ENCODE measurements at places on chromosomes 6 and 20.
A peak's percentile ranks its signal among the peaks of the same experiment; 100 is the strongest.

GRCh38 chr6:14207448-14207847 is 89.9 kb downstream of the CD83 start:
- DNase-seq: no peak

GRCh38 chr6:105873799-105874198 is 212.3 kb upstream of the PRDM1 start:
- DNase-seq: no peak

DNA sequence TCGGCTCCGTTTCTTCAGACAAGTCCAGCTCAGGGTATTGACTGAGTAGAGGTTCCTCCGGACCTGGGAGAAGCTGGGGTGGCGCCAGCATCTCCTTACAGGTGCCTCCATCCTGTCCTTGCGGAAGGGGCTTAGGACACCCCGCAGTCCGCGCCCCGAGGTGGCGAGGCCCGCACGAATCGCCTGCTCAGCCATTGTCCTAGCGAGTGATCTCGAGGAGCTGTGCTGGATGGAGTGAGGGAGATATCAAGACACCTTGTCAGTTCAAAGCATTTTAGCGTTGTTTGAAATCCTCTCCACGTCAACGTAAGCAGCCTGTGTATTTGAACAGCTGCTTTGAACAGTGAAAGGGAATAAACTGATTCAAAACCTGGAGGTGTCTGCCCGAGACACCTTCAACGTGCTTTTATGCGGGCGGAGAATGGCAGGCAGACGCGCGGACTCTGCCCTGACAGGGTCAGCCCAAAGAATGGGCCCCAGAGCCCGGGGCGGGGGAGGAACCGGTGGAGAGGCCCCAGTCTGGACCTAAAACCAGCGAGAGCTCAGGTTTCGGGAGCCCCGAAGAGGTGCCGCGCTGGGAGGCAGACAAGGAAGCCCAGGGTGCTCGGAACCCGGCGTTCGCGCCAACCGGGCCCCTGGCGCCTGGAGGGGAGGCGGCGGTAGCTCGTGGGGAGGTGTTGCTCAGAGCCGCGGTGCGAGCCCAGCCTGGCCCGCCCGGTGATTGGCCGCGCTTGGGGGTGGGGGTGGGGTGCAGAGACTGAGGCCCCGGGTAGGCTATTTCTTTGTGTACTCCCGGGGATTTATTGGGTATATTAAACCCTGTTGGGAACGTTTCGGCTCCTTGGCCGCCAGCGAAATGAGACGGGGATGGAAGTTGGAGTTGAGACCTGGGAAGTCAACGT is 3.1 kb upstream of the POU3F2 start:
- DNase-seq: no peak

DNA sequence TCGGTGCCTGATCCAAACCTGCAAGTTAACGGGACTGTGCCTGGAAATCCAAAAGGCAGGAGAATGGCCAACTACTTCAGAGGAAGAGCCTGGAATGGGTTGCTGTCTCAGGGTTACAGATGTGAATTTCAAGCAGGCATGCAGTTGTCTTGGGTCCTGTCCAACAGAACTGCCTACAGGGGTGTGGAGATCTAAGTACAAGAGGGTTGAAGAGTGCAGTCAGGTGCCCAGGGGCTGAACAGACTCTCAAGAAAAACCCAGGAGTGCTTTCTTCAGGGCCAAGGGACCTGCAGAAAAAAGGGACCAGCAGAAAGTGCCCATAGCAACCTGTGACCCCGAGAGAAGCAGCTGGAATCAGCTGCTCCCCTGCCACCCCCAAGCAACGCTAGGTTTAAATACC is 71.0 kb downstream of the PREP start:
- DNase-seq: no peak

DNA sequence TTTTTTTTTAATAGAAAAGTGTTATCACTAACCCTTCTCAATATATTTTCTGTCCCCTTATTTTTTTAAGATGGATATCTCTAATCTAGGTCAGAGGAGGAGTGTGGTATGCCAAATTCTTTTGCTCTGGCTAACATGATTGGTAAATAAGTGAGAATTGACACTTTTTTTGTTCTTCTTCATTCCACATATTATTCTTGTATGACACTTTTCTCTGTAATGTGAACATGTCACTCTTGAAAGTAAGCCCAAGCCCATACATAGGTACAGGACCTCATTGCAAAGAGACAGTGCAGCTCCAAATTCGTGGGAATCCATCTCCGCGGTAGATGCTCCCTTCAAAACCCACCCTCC is 142.5 kb upstream of the TCF21 start:
- DNase-seq: no peak

GRCh38 chr20:44089987-44090674 is 96.9 kb downstream of the JPH2 start:
- DNase-seq: no peak

DNA sequence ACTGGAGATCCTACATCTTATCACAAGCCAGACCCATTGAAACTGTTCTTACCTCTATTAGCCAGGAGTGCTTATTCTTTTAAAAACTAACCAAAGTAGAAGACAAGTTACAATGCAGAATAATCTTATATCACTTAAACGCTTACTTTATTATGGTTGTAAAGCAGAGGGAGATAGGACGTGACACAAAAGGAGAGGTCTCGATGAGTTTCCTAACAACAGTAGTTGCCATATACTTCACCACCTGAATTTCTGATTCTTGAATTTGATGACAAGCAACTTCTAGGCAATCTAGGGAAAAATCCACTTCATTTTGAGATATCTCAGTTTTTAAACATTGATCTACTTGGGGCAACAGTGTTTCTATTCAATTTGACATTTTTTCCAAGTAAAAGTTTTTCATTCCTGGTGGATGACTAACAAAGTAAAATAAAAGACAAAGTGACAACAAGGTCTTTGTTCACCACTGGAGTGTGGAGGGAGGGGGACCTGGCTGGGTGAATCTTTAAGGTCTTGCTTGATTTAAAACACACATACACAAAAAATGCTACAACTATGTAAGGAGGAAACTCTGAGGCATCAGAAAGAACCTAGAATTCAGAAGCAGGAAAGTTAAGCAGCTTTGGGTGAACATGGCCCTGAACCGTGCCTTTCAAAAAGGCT is 110.9 kb downstream of the SMLR1 start:
- no peak for DNase-seq

GRCh38 chr20:43404878-43405277 is 52.8 kb upstream of the SRSF6 start:
- peak; percentile 16 for DNase-seq

GRCh38 chr6:70379473-70380013 is 33.8 kb upstream of the FAM135A start:
- DNase-seq: no peak

DNA sequence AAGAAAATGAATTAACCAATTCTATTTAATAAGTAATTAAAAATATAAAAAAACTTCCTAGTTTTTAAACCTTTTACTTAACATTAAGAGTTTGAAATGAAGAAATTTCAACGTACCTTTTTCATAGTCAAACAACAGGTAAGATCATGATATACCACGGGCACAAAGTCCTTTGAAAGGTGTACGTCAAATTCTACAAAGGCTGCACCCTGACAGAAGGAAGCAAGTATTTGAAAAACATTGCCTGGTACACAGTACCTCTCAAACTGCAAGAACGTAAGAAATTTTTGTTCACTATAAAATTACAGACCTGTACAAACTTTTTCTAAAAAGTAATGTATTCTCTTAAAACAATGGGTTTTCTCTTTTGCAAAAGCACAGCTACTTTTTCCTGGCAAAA is 180.2 kb upstream of the SHLD1 start:
- no peak for DNase-seq

- DNase-seq: no peak
Measured at GRCh38 chr6:2633736-2634135, 117.0 kb downstream of the MYLK4 start.

DNA sequence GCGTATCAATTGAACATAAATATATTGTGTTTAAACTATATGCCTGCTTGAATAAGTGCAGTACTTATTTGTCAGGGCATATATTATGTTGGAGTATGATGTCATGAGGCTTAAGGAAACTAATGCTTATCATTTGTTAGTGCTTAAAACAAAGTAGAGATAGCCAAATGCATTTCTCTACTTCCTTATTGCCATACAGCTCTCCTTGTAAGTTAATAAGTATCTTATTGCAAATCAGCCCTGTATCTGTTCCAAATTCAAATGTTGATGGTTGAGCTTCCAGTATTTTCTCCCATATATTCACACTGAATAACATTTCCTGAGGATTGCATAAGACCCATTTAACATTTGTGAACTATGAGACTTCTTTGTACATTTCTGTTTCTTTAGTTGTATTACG is 57.8 kb downstream of the CARMIL1 start:
- no peak for DNase-seq

- DNase-seq: no peak
Measured at GRCh38 chr20:2753461-2754040, 46.9 kb downstream of the CPXM1 start.

DNA sequence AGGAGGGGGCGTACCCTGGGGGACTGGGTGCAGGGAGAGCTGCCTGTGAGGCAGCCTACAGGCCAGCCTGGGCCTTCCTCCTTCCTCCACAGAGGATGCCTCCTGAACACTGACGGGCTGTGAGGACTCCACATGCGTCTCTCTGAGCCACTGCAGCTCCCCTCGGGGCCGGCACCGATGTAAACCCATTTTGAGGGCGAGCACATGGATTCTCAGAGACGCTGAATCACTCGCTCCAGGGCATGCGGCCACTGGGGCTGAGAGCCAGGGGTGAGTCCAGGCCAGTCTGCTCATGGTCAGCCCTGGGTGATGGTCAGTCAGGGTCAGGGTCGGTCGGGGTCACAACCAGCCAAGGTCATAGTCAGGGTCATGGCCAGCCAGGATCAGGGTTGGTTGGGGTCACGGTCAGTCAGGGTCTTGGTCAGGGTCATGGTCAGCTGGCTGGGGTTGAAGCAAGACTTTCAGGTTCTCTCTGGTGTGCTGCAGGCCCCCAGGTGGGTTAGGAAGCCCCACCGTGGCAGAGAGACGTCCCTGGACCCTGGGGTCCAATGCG is 14.7 kb upstream of the RBBP8NL start:
- DNase-seq: no peak
